ENCODE measurements at places on chromosomes 5 and 9.

- no peak for DNase-seq
These were observed 731.3 kb downstream of the DTWD2 start for GRCh38 chr5:118257066-118257465.

- DNase-seq: no peak
These were observed 2.1 kb upstream of the TPM2 start for GRCh38 chr9:35691757-35692301.

- DNase-seq: no peak
These were observed 188.8 kb downstream of the FBN2 start for GRCh38 chr5:128349044-128349858.

DNA sequence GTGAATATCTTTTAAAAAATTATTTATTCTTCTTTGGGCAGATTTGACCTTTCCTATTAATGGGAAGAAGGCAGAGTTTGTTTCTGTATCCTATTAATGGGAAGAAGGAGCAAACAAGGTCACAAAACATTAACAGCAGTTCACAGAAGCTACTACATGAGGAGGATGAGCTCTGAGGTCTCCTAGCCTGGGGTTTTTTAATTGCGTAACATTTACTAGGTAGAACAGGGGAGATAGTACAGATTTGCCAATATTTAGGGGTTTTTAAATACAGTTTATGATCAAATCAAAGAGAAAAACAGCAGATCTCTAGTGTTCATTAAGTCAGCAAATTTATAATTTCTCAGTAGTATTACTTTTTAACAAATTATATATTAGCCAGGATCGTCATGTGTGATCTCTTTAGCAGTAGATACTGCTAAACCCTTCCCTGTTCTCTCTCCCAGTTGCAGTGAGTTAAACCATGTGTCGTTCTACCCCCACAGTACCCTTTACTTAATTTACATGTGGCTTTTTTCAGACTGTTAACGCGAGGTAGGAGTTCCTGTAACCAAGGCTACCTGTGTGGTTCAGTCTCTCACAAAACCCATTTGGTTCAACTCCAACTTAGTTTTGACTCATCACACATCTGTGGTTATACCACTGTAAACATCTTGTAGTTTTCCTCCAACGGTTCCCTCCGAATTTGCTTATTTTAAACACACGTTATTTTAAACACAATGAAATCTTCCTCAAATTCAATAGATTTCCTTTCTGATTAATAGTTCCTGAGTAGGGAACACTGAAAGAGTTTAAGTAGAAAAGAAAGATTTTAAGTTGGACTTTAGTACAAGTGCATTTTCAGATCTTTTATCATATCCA lies 13.3 kb downstream of the SLC25A46 start:
- DNase-seq: no peak

GRCh38 chr5:71969460-71969859 lies 137.8 kb upstream of the MAP1B start:
- no peak for DNase-seq

GRCh38 chr5:44868541-44868940 lies 59.8 kb downstream of the MRPS30 start:
- peak; percentile 13 for DNase-seq

DNA sequence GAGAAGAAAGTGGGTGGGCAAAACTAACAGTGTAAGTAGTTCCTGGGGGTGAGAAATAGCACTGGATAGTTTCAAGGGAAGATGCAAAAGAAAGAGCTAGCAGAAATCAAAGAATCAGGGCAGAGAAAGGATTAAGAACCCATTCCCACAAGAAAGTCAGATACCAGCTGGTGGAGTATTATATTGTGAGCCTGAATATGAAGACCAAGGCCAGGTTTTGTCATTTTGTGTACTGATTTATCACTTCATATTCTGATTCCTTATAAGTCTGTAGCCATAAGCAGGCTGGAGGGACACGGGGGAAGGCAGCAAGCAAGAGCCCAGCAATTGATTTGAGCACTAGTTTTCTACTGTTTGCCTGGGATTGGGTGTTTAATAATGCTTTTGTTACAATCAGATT lies 80.2 kb downstream of the FREM1 start:
- no peak for DNase-seq

GRCh38 chr9:35280399-35280798 lies 118.6 kb downstream of the UNC13B start:
- no peak for DNase-seq

DNA sequence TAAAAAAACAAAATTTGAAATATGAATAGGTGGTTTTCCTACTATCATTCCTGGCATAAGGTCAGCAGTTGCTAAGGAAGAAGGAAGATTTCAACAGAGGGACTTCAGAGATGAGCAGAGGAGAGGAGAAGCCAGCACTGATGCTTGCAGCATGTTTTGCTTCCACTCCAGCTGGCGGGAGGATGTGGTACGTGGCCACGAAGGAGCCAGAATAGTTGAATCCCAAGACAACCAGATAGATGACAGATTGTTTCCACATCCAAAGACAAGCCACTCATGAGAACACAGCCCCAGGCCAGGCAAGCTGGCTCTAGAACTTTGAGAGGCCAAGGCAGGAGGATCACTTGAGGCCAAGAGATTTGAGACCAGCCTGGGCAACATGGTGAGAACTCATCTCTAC lies 15.1 kb downstream of the TIMD4 start:
- DNase-seq: no peak

GRCh38 chr5:24067208-24067607 lies 559.8 kb downstream of the PRDM9 start:
- no peak for DNase-seq

DNA sequence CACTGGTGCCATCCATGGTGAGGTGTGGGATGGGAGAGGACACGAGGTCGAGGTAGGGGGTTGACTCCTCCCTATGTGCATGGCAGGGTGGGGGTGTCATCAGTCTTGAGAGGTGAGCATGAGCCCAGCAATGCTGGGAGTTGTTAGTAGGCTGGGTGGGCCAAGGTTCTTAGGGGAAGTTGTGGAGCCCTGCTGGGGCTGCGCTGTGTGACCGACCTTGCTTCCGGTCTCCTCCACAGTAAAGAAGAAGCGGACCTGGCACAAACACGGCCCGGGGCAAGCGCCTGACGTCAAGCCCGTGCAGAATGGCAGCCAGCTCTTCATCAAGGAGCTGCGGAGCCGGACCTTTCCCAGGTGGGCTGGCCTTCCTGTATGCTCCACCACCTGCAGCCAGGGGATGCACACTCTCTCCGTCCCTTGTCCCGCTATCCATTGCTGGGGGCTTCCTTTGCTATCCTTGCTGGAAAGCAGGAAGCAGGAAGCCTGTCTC lies 59.8 kb downstream of the PHF2 start:
- no peak for DNase-seq

- DNase-seq: no peak
These were observed 559.3 kb downstream of the CCDC171 start for GRCh38 chr9:16112116-16112515.

DNA sequence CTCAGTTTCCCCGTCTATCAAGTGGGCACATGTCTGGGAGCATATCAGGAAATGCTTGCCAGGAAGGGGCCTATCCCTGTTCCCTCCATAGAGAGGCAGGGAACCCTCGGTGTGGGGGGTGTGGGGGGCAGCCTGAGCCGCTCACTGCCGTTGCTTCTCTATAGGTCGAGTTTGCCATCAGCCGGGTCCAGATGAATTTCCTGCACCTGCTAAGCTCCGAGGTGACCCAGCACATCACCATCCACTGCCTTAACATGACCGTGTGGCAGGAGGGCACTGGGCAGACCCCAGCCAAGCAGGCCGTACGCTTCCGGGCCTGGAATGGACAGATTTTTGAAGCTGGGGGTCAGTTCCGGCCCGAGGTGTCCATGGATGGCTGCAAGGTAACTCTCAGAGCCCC lies 13.8 kb upstream of the ORM1 start:
- DNase-seq: no peak

GRCh38 chr9:126860757-126861466 lies 473 bp downstream of the ZBTB34 start:
- DNase-seq: peak; percentile 60

Data from eye (tissue), 1 donor.